Left forelimb (tissue), 1 donor: ENCODE measurements at places on chromosomes 2 and 18.

- DNase-seq, result no peak
Observed at GRCh38 chr2:48901416-48901815, 145.9 kb upstream of the LHCGR start.

GRCh38 chr2:190759749-190760213, 110.9 kb downstream of the NAB1 start:
- DNase-seq, result no peak

DNA sequence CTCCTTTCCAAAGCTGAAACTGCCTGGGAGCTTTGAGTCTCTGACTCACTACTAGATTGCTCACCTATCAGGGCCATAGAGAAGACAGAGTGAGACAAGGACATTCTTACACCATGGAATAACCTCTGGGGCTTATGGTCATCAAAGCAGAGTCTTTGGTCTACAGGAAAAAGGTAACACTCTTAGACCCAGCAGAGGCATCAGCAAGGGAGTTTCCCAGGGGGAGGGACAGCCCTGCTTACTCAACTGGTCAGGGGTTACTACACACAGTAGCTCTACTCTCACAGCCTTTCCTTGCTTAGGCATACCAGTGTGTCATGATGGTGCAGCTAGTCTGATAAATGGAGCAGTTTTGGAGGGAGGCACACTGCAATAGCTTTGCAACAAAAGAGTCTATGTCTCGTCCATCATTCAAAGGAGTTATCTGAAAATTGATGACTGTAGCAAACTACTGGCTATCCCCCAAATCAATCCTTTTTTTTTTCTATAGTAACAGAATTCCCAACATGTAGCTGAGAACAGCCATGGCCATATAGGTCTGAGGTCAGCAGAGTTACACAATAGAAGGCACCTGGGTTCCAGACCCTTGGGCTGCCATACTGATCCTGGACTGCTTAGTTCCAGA, 22.4 kb upstream of the CD28 start:
- no peak for DNase-seq

- DNase-seq, result no peak
Observed at GRCh38 chr2:231725476-231725875, 17.2 kb downstream of the PTMA start.

GRCh38 chr18:39724652-39725051, 2159.1 kb upstream of the CELF4 start:
- DNase-seq, result no peak

GRCh38 chr18:27735117-27735516, 441.8 kb downstream of the CDH2 start:
- no peak for DNase-seq

GRCh38 chr2:118388771-118389170, 300.5 kb downstream of the INSIG2 start:
- DNase-seq, result no peak

GRCh38 chr2:10277293-10278028, 25.2 kb upstream of the HPCAL1 start:
- DNase-seq, result no peak

- DNase-seq, result no peak
Observed at GRCh38 chr2:105802587-105802986, 57.9 kb downstream of the NCK2 start.

DNA sequence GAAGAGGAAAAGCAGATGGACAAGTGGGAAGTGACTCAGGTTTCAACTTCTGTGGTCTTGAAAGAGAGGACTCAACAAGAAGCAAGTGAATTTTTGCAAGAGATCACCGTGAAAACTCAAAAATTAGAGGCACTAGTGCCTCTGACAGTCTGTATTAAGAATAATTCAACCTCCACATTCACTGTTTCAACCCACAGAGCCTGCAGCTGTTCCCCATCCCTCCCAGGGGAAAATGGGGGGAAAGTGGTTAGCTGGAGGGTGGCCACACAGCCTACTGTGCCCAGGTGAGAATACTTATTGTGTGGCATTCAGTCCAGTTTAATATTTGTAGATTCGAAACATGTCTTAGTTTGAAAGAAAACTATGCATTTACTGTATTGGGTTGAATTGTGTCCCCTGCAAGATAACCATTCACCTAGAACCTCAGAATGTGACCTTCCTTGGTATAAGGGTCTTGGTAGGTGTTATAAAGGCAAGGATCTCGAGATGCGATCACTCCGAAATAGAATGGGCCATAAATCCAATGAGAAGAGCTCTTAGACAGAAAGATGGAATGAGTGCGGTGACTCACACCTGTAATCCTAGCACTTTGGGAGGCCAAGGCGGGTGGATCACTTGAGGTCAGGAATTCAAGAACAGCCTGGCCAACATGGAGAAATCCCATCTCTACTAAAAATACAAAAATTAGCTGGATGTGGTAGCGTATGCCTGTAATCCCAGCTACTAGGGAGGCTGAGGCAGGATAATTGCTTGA, 94.3 kb downstream of the IRS1 start:
- DNase-seq, result no peak

DNA sequence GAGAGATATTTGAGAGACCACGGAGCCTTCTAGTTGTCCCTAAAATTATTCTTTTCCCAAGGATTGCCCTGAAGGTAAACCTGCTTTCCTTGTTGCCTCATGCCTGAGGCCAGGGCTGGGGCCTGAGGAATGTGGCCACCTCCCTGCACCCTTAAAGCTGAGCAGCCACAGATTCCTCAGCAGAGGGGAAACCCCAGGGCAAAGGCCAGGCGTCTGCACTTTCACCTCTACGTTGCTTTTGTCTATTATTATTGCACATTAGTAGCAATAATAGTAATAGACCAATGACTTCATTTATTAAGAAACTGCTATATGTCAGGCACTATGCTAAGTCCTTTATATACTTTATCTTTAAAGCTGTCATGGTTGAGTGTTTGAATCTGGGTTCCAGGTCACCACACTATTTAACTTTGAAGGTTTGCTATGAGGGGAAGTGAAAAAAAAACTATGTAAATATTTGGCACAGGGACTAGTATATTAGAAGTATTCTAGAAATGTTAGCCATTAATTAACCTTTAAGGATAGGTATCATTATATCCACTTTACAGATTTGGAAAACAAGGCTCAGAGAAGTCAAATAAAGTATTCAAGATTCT, 104.2 kb downstream of the LRRC30 start:
- no peak for DNase-seq
